ENCODE measurements at places on chromosomes 6 and 20. TPM values are rescaled to one million over a fixed set of nuclear protein-coding genes. Genes with fewer than 3 reads are reported as not detected.

Gene MRPS26
- total RNA-seq: 153 TPM

Gene OR11A1
- not detected for total RNA-seq

Gene TRAM2
- 19.6 TPM for total RNA-seq

Gene SLC22A3
- 35.7 TPM for total RNA-seq

Gene PDE10A
- total RNA-seq: 36.3 TPM

Gene TAP1
- 36.0 TPM for total RNA-seq

Gene CEP57L1
- total RNA-seq: 8.9 TPM

Gene F13A1
- total RNA-seq: not detected

Gene TTBK1
- 0.03 TPM for total RNA-seq

Gene IYD
- total RNA-seq: not detected

Gene SLC22A2
- total RNA-seq: not detected

Gene ALDH8A1
- 0.40 TPM for total RNA-seq

Gene CBFA2T2
- total RNA-seq: 4.7 TPM

Gene TRIM10
- not detected for total RNA-seq

Gene DNAH8
- total RNA-seq: not detected

Gene FRK
- total RNA-seq: 1.4 TPM

Gene SAMD5
- 0.85 TPM for total RNA-seq

Gene CRISP3
- total RNA-seq: not detected

Gene EDEM2
- total RNA-seq: 40.2 TPM

Gene EDN3
- total RNA-seq: 0.10 TPM

Gene ULBP3
- 4.0 TPM for total RNA-seq

Gene NPBWR2
- not detected for total RNA-seq

Gene BPIFB4
- not detected for total RNA-seq

Gene NUP153
- total RNA-seq: 29.6 TPM

Gene ATF6B
- 36.7 TPM for total RNA-seq

Gene PHACTR3
- not detected for total RNA-seq

Gene GNMT
- total RNA-seq: not detected

Gene GSTA1
- total RNA-seq: not detected
